ENCODE measurements at places on chromosomes 1 and 21. TPM values are rescaled to one million over a fixed set of nuclear protein-coding genes. Genes with fewer than 3 reads are reported as not detected.

The NBPF14 gene
- 5.3 TPM for total RNA-seq

The TRIM17 gene
- 0.36 TPM for total RNA-seq

DNA sequence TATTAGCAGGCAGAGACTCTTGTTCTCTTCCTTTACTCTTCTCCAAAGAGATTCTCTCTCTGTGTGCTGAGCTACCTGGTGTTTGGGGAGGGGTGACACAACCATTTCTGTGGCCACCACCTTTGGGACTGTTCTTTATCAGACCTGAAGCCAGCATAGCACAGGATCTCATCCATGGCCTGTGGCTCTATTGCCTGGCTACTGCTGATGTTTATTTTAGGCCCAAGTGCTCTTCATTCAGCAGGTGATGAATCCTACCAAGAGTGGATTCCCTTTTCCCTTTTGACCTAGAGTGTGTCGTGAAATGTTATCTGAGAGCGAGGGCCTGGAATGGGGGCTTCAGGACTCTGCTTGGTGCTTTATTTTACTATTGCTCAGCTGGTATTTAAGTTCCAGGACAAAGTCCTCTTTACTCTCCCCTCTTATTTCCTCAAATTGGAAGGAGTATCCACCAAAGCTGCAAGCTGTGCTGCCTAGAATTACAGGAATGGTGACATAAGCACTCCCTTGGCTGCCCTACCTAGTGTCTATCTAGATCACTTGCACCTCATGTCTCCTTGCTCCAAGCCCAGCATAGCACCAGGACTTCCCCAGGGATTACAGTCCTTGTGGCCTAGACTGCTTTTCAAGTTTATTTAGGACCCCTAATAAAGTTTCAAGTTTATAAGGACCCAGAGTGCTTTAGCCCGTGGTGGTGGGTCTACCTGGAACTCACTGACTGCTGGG is 94.7 kb upstream of the GPR52 start:
- H3K36me3 ChIP-seq = no peaks in the 10 kb centered on the region
- H3K4me1 ChIP-seq = peaks cover 46% of the 10 kb centered on the region
- DNase-seq = no peak
- H3K27ac ChIP-seq = peak overlapping the region; percentile 33
- H3K4me3 ChIP-seq = no peak overlapping the region
- no peaks in the 10 kb centered on the region for H3K27me3 ChIP-seq

DNA sequence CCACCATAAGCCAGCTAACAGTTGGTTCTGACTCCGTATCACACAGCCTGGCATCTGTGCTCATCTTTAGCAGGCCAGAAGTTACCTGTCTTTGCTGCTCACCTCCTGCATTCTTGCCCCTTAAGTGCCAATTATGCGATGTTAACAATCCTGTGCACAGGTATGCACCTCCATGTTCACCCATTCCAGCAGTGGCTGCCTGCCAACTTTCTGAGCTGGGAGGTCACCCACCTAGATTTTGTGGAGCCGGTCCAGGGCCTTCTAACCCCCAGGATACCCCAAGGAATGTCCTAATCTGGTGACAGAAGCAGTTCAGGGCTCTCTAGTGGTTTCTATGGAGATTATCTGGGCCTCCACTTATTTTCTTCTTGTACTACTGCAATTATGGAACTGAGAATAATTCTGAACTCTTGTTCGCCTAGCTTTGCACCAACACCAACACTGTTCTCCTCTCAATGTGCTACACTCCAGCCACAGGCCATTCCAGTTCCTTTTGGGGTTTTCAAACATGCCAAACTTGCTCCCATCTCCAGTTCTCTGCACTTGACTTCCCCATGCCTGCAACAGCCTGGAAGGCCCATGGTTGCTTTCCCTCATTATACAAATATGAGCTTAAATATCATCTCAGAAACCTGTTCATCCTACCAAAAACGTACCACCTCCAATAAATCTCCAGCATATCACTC is 9.0 kb downstream of the BCAR3 start:
- peaks cover 7% of the 10 kb centered on the region for H3K36me3 ChIP-seq
- H3K4me1 ChIP-seq = peaks cover 100% of the 10 kb centered on the region
- DNase-seq = no peak

The NAV1 gene
- total RNA-seq = 74.8 TPM

The S100A8 gene
- total RNA-seq = 26.6 TPM

DNA sequence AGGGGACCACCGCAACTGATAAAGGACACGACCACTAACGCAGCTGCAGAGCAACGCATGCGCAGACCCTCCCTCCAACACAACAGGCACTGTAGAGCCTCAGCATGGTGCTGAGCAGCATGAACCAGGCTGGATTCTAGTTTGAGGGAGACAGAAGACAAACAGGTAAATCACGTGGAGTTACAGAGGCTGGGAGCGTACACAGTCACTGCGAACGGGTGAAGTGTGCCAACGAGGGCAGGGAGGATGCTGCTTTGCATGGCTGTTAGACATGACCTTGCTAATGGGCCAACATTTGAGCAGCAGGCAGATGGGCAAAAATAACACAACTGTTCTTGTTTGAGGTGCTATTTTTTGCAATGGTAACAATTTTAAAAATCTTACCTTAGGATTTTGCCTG is 55.2 kb upstream of the NADK start:
- H3K27ac ChIP-seq = peak overlapping the region; percentile 38
- no peaks in the 10 kb centered on the region for H3K27me3 ChIP-seq
- peaks cover 36% of the 10 kb centered on the region for H3K4me1 ChIP-seq
- H3K4me3 ChIP-seq = no peak overlapping the region
- peaks cover 24% of the 10 kb centered on the region for H3K36me3 ChIP-seq
- no peak for DNase-seq

DNA sequence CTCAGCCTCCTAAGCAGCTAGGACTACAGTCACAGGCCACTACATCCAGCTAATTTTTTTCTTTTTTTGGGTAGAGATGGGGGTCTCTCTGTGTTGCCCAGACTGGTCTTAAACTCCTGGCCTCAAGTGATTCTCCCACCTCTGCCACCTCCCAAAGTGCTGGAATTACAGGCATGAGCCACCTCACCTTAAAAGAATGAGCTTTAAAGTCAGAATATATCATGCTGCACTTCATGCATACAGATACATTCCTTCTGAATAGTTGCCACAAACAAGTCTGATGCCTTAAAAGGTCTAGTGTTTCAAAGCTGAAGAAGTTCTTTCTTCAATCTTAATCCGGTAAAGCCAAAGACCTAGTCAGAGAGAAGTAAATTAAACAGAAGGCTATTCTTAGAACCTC is 23.8 kb upstream of the CPLANE2 start:
- no peak for DNase-seq
- peaks cover 8% of the 10 kb centered on the region for H3K36me3 ChIP-seq
- H3K27me3 ChIP-seq = no peaks in the 10 kb centered on the region
- H3K27ac ChIP-seq = no peak overlapping the region

DNA sequence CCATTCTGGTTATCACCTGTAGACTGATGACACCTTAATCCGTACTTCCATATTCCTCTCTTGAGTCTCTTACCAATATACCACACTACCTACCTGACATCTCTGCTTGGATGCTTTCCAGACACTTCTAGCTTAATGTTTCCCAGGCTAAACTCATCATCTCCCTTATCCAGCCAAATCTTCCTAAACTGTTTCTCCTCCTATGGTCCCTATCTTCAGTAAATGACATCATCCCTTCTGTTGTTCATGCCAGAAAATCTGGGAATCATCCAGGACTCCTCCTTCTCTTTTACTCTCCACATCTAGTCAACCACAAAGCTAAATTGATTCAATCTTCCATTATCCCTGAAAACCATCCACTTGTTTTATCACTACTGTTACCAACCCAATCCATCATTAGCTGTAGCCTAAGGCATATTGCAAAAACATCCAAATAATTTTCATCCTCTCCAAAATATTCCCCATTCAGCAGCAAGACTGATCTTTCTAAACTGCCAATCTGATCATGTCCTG is 464.1 kb upstream of the BEND5 start:
- H3K36me3 ChIP-seq = no peaks in the 10 kb centered on the region
- H3K4me3 ChIP-seq = no peak overlapping the region
- H3K27me3 ChIP-seq = no peaks in the 10 kb centered on the region
- no peaks in the 10 kb centered on the region for H3K4me1 ChIP-seq
- H3K27ac ChIP-seq = no peak overlapping the region
- no peak for DNase-seq

GRCh38 chr1:42392255-42392654 is 11.7 kb downstream of the RIMKLA start:
- H3K27me3 ChIP-seq = no peaks in the 10 kb centered on the region
- H3K4me1 ChIP-seq = no peaks in the 10 kb centered on the region
- no peaks in the 10 kb centered on the region for H3K36me3 ChIP-seq
- H3K27ac ChIP-seq = no peak overlapping the region
- no peak for DNase-seq
- H3K4me3 ChIP-seq = no peak overlapping the region

The ATP6V1G3 gene
- not detected for total RNA-seq

DNA sequence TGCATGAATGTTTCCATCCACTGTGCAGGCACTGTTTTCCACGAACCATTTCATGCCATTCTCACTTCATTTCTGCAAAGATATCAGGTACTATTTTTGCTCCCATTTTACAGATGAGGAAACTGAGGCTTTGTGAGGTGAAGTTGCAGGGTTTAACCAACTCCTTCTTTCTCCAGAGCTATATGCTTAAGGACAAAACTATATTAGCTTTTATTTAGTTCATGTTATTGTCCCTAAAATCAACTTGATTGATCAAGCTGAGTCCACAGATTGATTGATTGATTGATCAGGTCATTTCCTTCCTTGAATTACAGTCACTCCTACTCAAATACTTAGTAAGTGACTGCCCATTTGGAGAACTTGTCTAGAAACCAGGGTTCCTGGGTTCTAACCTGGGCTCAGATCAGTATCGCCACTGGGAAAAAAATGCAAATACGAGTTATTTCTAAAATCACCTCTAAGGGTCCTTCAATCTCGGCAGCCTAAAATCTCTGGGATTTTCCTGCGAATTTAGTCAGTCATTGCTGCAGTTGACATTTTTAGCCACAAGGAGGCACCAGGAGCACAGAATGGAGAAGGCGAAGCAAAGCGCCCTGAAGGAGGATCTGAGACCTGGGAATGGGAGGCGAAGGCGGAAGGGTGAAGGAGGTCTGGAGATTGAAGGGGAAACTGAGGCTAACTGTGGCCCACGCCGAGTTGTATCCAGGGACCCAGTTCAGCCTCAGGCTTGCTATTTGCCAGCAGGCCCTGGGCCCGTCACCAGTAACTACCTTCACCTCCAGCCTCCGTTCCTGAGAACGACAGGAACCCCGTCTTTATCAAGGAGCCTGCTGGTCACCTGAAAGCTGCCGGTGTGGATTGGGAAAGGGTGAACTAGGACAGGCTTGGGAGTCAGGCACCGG is 14.3 kb upstream of the MUL1 start:
- H3K27me3 ChIP-seq = peaks cover 21% of the 10 kb centered on the region
- H3K27ac ChIP-seq = no peak overlapping the region
- peak; percentile 38 for DNase-seq
- H3K4me1 ChIP-seq = peaks cover 3% of the 10 kb centered on the region

The SAMD13 gene
- total RNA-seq = 2.0 TPM

DNA sequence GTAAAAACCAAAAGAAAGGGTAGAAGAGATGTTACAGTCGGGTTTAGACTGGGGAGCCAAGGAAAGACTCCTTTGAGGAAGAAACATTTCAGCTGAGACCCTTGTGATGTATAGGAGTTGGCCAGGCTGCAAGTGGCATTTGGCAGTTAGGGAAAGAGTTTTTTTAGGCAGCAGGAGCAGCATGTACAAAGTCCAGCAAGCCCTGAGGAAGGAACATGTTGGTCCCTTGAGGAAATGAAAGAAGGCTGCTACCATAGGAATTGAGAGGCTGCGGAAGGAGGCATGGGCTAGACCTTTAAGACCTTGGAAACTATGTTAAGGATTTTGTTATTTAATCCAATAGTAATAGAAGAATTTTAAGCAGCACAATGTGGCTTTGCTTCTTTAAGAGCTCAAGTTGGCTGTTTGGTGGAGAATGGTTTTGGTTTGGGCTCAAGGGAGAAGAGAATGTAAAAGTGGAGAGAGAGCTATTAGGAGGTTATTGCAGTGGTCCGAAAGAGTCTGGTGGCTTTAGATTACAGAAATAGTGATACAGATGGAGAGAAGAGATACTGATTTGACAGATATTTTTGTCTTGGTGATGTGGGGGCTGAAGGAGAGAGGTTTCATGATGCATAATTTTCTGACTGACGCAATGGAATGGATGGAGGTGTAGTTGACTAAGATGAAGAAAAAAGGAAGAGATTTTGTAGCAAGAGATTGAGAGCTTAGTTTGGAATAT is 26.6 kb downstream of the SMAP2 start:
- H3K27ac ChIP-seq = peak overlapping the region; percentile 2
- no peak for DNase-seq
- H3K4me3 ChIP-seq = no peak overlapping the region
- H3K36me3 ChIP-seq = no peaks in the 10 kb centered on the region
- H3K27me3 ChIP-seq = no peaks in the 10 kb centered on the region
- peaks cover 12% of the 10 kb centered on the region for H3K4me1 ChIP-seq

GRCh38 chr21:32957545-32957944 is 68.2 kb upstream of the OLIG2 start:
- H3K4me1 ChIP-seq = peaks cover 6% of the 10 kb centered on the region
- H3K27me3 ChIP-seq = peaks cover 93% of the 10 kb centered on the region
- H3K27ac ChIP-seq = no peak overlapping the region
- no peaks in the 10 kb centered on the region for H3K36me3 ChIP-seq
- no peak for DNase-seq

The RGS16 gene
- 0.88 TPM for total RNA-seq

GRCh38 chr1:25484096-25484495 is 53.4 kb downstream of the MACO1 start:
- no peaks in the 10 kb centered on the region for H3K27me3 ChIP-seq
- peak overlapping the region; percentile 30 for H3K4me3 ChIP-seq
- peaks cover 36% of the 10 kb centered on the region for H3K4me1 ChIP-seq
- H3K27ac ChIP-seq = peak overlapping the region; percentile 83
- peaks cover 32% of the 10 kb centered on the region for H3K36me3 ChIP-seq
- peak; percentile 77 for DNase-seq

- peak overlapping the region; percentile 62 for H3K4me3 ChIP-seq
- no peaks in the 10 kb centered on the region for H3K27me3 ChIP-seq
- H3K36me3 ChIP-seq = peaks cover 5% of the 10 kb centered on the region
- peak; percentile 14 for DNase-seq
- peak overlapping the region; percentile 50 for H3K27ac ChIP-seq
- H3K4me1 ChIP-seq = peaks cover 41% of the 10 kb centered on the region
Observed at GRCh38 chr21:45454060-45454925, 49.3 kb downstream of the COL18A1 start.

The AKR7A3 gene
- 0.14 TPM for total RNA-seq

The TNNI3K gene
- total RNA-seq = 89.7 TPM

The MNDA gene
- total RNA-seq = 2.7 TPM

The AK4 gene
- total RNA-seq = 168 TPM

DNA sequence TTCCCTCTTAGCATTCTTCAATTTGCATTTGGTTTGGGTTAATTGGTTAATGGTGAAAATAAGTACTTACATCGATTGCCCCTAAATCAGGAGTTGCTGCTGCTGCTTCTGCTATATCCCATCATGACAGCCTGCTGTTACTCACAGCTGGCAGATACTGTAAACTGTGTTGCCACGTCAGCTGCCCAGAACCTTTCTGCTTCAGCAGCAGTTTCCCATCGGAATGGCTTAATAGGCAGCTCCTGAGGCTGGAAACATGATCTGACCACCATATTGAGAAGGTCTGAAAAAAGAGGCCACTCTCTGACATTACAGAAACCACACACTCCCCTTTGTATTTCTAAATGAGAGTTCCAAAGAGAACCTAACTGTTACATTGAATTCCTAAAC is 14.3 kb upstream of the SEC16B start:
- H3K27me3 ChIP-seq = no peaks in the 10 kb centered on the region
- H3K27ac ChIP-seq = peak overlapping the region; percentile 44
- H3K36me3 ChIP-seq = no peaks in the 10 kb centered on the region
- peaks cover 29% of the 10 kb centered on the region for H3K4me1 ChIP-seq
